ENCODE measurements at places on chromosomes 5 and 9.

DNA sequence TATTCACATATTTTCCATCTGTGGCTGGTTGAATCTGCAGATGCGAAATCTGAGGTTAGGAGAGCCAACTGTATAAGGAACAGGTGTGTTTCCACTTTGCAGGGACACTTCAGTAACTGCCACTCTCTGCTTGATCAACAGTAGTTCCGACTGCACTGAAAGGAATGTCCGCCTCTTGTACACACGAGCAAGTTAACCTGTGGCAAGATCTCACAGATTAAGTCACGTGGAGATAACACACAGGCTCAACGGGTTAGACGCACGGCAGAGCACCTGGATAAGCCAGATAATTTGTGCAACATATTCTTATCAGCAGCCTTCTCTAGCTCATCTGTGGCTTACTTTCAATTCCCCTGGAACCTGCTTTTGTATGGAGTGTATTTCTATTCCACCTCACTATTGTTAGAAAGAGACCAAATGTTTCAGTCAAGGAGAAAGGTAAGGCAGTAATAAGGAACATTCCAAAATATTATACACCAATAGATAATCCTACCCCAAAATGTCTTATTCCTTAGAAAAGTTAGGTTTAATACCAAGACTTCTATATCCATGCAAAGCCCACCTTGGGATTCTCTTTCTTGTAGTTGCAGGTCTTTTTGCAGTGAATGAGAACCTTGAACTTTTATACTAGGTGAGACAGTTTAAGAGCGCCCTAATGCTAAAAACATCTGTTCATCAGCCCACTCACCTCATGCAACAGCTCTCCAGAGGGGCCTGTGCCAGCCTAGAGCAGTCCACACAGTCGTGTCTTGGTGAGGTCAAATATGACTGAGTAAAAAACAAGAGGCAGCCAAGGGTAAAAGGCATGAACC lies 6.5 kb upstream of the C9 start:
- DNase-seq = no peak

- DNase-seq = no peak
Measured at GRCh38 chr9:74681906-74682305, 184.8 kb downstream of the RORB start.

GRCh38 chr9:37908283-37908682 lies 4.4 kb upstream of the SLC25A51 start:
- DNase-seq = peak; percentile 11

DNA sequence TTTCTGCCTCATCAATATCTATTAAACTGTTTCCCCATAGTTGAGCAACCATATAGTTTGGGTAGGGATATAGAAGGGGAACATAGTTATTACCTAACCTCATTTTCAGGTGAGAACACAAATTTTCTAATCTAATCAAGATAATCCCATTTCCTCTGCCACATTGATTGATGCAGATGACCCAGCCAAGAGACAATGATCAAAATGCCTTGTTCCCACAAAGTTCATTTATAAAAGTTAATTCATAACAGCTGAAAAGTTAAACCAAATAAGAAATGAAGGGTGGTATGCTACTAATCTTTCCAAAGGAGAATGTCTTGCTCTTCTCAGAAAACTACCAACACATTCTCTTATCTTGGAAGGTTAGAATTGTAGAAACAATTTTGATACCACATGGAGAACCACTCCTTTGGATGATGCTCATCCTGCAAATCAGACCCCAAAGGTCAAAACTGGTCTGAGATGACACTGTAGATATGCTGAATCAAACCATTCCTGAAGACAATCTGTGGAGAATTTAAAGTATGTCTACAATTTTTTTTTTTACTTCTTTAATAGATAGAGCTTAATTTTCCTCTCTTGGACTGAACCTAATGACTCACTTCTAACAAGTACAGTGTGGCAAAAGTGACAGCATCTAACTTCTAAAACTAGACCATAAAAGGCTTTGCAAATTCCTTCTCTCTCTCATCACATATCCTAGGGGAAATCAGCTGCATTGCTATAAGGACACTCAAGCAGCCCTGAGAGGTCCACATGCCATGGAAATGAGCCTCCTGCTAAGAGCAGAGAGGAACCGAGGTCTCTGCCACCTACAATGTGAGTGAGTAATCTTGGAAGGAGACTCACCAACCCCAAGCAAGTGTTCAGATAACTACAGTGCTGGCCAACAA lies 586.7 kb upstream of the TUSC1 start:
- DNase-seq = no peak

GRCh38 chr9:100739208-100739607 lies 161.3 kb downstream of the CAVIN4 start:
- DNase-seq = no peak

GRCh38 chr9:80218328-80218727 lies 646.6 kb downstream of the TLE4 start:
- DNase-seq = no peak

DNA sequence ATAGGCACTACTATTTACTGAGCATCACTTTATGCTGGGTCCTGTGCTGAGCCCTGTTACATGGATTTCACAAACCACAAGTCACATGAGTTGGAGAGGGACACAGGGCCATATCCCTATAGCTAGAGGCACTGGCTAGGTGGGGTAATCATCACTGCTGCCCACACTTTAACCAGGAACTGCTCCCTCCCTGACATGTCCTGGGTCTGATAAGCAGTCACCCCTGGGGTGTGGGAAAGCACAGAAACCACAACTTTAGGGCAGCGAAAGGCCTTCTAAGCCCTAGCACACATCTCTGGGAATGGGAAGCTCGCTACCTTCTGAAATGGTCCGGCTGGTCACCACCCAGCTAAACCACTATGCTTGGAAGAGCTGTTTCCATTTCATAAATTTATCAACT lies 15.0 kb downstream of the TBC1D2 start:
- no peak for DNase-seq

- DNase-seq = no peak
Measured at GRCh38 chr5:1641560-1642166, 117.9 kb upstream of the LPCAT1 start.

- no peak for DNase-seq
Measured at GRCh38 chr9:99873531-99873930, 32.9 kb upstream of the STX17 start.

- no peak for DNase-seq
Measured at GRCh38 chr5:62982348-62982747, 403.7 kb downstream of the LRRC70 start.

GRCh38 chr9:18594837-18595236 lies 120.9 kb downstream of the ADAMTSL1 start:
- no peak for DNase-seq

DNA sequence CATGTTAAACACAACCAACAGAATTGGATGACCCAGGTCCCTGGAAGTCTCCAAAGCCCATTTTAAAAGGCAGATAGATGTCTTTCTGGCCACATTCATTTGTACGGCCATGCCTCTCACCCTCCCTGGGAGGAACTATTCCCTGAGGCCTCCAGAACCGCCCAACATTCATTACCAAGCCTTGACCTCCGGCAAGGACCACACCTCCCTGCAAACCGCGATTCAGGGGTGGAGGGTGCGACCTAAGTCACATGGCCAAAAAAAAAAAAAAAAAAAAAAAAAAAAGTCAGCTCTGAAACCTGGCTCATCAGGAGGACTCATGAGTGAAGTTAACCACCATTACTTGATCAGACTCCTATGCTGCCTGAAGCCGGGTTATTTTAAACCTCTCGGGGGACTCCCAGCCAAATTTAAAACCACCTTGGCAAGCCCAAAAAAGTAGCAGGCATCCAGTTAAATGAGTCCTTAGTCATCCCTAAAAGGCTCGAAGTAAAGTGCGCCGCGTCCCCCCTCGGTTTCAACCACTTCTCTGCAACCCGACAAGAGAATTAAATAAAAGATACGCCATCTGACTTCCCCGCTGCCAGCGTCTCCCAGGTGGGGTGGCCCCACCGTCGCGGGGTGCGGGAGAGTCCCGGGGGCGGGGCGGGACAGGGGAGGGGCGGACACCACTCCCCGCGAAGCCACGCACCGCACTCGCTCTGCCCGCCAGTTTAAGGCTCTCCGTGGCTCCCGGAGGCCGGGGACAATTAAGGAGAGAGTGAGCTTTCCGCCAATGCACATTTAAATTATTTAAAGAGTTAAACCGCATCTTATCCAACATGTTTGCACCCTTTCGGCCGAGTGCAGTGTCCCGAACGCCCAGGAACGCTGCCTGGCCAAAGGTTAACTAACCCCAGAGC lies 2.3 kb downstream of the KLF9 start:
- DNase-seq = peak; percentile 91

DNA sequence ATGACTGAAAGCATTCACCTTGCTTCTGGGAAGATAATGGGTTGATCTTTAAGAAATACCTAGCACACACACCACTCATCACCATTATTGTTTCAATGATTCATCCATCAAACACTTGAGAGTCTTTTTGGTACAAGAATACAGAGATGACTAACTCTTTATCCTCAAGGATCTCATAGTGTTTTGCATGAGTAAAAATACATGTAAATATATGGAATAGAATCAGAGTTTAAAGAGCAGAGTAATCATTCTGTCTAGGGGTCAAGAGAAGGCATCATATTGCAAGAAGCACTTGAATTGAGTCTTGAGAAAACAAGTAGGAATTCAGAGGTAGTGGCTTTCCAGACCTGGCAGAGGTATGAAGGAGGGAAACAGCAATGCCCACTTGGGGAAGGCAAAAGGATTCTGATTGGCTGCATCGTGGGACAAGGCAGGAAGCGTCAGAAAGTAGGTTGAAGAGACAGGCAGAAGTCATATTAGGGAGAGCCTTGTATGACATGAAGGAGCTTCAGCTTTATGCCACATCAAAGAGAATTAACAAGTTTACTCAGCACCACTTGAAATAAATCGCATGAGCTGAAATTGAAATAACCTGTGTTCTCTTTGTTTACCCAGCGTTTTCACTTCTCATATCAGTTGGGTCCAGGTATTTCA lies 542.5 kb downstream of the TLE1 start:
- DNase-seq = no peak

DNA sequence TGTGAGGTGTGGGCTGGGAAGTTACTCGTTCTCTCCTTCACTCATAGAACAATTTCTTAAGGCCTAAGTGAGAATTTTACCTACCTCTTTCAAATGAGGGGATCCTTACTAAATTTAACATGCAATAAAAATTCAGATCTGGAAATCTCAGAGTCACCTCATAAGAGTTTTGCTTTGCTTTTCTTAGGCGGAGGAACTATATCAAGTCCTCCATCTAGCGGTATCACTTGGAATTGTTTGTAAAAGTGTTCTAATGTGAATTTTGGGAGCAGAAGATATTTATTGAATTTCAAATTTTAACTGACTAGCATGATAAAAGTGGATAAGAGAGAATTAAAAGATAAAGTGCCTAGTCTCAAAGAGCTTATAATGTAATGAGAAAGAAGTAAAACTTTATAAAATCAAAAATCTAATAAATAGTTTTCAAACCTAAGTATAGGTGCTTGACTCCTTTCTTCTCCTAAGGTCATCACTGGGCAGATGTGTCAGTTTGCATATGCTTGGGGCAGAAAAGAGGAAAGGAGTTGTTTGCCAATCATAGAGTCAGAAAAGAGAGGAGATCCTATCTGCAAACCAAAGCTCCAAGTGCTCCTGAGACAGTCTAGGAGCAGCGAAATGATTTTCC lies 145.7 kb upstream of the DAB2 start:
- no peak for DNase-seq

GRCh38 chr5:179698935-179699615 lies at the start of gene CANX:
Gene CANX, plus strand, starts transcription at chr5:179698967. Its CDS starts 6,715 bp downstream, at chr5:179705682.
- no peak for DNase-seq

DNA sequence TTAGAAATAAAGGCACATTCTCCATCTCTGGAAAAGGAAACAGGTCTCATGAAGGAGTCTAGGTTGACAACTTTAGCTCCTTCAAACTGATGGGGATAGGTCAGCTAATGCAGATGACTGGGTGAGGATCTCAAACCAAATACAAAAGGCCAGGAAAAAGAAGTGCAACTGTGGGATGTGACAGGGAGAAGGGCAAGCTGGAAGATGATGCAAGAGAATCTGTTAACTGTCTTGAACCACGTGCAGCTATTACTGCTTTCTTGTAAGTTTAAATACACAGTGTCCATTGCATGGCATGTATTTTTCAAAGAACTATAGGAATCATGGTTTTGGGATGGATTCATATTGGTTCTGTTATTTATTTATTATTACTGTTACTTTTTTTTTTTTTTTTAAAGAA lies 331.8 kb downstream of the NDUFS4 start:
- DNase-seq = no peak

- no peak for DNase-seq
Measured at GRCh38 chr9:135701959-135702721, at the start of gene KCNT1. Gene KCNT1, plus strand, starts transcription at chr9:135702185. Its CDS starts 74 bp downstream, at chr9:135702259.

DNA sequence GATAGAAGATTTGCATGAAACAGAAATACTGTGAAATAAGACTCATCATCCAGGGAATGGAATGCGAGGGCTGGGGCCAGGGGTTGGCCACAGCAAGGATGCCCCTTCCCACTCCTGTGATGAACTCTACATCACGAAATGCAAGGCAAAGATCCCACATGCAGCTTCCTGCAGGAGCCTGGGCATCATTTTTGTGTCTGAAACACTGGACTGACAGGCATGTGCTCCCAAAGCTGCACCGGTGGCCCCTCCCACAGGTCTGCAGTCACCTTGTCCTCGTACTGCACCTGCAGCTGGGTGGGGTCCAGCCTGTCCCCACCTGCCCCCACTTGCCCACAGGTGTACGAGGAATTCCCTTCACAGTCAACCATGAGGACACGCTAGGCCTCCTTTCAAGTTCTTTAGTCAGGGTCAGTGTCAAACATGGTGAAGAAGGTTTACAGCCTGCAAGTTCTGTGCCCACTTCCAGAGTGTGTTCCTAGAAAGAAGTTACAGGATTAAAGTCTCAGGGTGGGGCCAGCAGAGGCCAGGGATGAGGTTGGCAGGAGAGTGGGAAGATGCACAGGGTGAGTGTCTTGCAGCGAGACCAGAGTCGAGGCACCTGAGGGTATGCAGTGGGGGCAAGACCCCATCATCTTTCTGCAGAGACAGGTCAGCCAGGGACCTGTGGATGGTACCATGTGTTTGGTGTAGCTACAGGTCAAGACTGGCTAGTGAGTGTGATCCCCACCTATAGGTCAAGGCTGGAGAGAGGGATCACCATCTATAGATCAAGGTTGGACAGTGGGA lies 155.0 kb upstream of the IRX2 start:
- DNase-seq = peak; percentile 55

DNA sequence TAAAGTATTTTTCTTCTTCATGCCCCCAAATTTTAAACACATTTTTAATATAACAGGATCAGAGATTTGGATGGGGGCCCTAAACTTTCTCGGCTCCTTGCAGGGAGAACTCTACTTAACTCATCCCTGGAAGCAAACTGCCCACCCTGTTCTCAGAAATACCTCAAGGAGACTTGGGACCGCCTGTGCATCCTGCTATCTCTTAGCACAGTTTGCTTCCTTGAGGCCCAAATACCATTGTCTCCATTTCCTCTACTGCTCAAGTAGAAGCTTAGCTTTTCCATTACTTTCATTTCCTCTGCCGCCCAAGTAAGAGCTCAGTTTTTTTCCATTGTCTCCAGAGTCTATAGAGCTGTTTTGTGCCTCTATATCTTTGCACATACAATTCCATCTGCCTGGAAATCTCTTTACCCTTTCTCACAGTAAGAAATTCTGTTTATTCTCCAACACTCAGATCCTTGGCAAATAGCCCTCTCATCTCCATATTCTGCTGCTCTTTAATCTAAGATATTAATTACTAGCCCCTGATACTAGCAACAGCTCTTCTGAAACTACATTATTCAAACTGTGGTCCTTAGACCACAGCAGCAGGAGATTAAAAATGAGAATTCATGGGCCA lies 137.8 kb downstream of the CEMIP2 start:
- no peak for DNase-seq
